ENCODE measurements at places on chromosomes 3 and 15. TPM values are rescaled to one million over a fixed set of nuclear protein-coding genes. Genes with fewer than 3 reads are reported as not detected.

Gene SLC51B
- 104 TPM for total RNA-seq

DNA sequence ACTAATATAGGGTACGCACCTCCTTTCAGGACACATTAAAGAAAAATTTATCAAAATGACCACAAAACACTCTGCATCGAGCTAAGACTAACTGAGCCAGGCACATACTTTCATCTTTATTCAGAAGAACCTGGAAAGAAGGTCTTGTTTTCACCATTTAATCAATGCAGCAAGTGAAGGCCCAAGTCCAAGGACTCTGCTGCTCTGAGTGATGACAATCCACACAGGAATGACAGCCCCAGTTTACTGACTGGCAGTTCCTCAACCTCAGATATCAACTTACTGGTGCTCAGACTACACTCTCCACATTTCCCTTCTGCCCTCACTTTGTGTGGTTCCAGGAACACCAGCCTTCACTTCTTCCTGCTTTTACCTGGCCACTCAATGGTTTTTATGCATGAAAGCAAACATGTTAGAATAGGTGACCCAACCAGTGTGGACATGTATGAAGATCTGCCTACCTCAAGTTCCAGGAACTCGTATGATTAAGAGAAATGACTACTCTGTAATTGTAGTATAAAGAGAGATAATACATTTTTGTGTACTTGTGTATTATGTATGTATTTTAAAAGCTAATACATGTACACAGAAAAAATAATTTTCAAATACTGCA, 29.1 kb upstream of the RASA2 start:
- DNase-seq: no peak

Gene UROC1
- not detected for total RNA-seq

GRCh38 chr3:18389108-18389733, 35.9 kb downstream of the SATB1 start:
- no peak for DNase-seq

GRCh38 chr3:16462679-16463078, 50.8 kb downstream of the RFTN1 start:
- no peak for DNase-seq

DNA sequence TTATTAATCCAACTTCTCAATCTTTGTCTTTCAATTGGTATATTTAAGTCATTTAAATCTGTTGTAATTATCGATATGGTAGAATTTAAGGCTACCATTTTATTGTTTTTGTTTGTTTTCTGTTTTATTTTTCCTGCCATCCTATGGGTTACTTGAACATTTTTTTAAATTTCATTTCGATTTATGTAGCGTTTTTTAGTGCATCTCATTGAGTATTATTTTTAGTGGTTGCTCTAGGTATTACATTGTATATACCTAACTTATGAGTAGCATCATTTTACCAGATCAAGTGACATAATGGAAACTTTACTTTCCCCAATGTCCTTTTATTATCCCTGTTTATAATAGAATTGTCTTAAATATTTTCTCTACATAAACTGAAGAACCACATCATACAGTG, 247.5 kb upstream of the MRPL3 start:
- no peak for DNase-seq

Gene RPL39L
- total RNA-seq: 3.2 TPM

DNA sequence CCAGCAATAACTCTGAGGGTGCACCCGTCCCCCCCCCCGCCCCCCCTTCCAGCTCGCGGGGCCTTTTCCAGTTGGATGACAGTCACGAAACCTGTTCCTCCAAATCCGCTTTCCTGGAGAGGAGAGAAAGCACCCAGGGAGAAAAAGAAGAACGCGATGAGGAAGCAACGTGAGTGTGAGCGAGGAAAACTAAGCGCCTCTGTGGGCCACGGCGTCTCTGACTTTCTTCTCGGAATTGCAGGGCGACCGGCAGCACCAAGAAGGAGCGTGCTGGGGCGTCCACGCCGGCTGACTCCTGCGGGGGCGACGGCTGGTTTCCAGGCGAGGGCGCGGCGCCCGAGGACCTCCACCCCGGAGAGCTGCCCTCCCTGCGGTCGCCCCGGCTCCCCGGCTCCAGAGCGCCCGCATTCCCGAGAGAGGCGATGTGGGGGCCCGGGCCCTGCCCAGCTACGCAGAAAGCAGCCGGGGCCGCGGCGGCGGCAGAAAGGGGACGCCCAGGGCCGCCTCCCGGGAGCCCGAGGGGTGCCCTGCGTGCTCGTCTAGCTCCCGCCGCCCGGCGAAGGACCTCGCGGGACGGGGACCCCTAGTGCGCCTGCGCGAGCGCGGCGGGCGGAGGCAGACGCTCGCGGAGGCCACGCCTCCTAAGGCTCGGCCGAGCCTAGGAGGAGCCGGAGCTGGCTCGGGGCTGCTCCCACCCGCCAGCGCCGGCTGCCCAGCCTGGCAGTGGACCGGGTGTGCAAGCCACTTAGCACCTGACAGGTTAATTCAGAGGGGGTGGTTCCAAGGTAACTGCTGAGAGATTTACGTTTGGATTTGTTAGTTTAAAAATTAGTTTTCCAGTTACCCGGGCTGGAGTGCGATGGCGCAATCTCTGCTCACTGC, 15.3 kb upstream of the ADIPOQ start:
- DNase-seq: peak; percentile 84

Gene FBXW12
- not detected for total RNA-seq

GRCh38 chr3:171371354-171371753, 88.9 kb downstream of the TNIK start:
- DNase-seq: no peak

- no peak for DNase-seq
Observed at GRCh38 chr3:169999433-169999832, 32.8 kb downstream of the SEC62 start.

Data from left colon (tissue), 2 donors.